Gastroesophageal sphincter (tissue), 4 donors: ENCODE measurements at places on chromosomes 12 and 14.
A peak's percentile ranks its signal among the peaks of the same experiment; 100 is the strongest.

GRCh38 chr14:101440496-101440895, 120.8 kb upstream of the DIO3 start:
- ATAC-seq: no peak

GRCh38 chr12:26630546-26631027, 202.4 kb downstream of the ITPR2 start:
- ATAC-seq: peak; percentile 57

DNA sequence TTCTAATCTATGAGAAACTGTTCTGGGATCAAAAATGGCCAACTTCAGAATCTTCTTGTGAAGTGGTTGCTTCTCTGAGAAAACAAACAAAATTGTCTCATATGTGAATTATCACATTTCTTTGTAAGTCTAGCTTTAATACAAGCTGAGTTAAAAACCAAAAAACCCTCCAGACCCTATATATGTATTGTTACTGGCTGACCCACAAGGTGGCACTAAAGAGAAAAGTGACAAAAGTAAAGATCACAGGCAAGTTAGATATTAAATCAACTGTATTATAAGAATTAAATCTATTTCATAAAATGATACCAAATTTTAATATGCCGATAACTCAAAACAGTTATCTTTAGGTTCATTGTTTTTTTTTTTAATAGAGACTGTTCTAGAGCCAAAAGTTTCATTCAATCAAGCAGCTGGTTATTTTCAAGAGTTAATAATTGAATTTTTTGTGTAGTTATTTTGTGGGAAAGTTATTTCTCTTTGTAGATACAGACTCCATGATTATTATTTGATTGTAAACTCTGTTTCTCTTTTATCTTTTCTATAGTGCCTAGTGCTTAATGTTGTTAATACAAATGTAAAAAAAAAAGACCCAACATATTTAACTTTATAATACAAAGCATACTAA, 7.5 kb upstream of the TRHDE start:
- no peak for ATAC-seq

DNA sequence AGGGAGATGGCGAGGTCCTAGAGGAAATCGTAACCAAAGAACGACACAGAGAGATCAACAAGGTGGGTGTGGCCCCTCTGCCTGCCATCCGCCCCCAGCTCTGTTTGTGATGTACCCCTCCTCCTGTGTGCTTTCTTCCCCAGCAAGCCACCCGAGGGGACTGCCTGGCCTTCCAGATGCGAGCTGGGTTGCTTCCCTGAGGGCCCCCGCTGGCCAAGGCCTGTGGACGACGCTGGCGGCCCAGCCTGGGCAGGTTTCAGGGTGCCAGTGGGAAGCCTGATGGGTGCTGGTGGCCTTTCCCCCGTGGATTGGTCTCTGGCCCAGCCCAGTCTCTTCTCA, 2.0 kb downstream of the ARL6IP4 start:
- ATAC-seq: no peak

- ATAC-seq: no peak
Observed at GRCh38 chr12:129409281-129409680, 494.5 kb downstream of the TMEM132D start.
